ENCODE measurements at places on chromosomes 7 and 10. TPM values are rescaled to one million over a fixed set of nuclear protein-coding genes. Genes with fewer than 3 reads are reported as not detected.

GRCh38 chr10:84176836-84177474 lies 3.4 kb downstream of the GPR15LG start:
- no peak overlapping the region for H3K4me3 ChIP-seq
- H3K27me3 ChIP-seq, result no peaks in the 10 kb centered on the region
- no peaks in the 10 kb centered on the region for H3K4me1 ChIP-seq
- no peak for DNase-seq
- H3K27ac ChIP-seq, result no peak overlapping the region

Gene FKBP6
- total RNA-seq, result not detected

DNA sequence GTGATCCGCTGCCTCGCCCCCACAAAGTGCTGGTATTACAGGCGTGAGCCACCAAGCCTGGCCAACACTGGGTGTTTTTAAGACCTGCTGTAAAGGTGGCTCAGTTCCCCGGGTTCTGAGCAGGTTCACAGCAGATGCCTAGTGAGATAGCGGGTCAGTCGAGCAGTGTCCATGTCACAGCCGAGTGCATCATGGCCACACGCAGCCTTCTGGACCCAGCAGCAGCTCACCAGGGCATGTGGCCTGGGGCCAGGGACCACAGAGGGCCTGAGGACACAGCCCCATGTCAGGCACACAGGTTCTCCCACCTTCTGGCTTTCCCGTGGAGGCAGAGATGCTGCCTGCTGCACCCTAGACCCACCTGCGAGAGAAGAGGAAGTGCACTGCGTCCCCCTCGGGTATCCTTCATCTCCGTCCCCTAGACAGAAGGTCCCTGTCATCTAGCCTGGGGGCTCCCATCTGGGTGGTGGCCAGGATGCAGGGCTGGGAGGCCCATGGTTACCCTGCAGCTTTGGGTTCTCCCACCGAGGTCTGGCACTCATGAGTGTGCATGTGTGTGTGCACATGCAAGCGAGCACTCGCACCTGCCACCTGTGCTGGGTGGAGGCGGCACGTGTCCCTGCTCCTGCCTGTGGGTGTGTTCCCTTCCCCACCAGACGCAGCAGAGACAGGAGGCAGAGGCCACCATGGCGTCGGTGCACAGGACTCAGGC lies 98.6 kb downstream of the NKX6-2 start:
- H3K27me3 ChIP-seq, result no peaks in the 10 kb centered on the region
- DNase-seq, result peak; percentile 56
- H3K4me3 ChIP-seq, result no peak overlapping the region
- H3K36me3 ChIP-seq, result peaks cover 14% of the 10 kb centered on the region

DNA sequence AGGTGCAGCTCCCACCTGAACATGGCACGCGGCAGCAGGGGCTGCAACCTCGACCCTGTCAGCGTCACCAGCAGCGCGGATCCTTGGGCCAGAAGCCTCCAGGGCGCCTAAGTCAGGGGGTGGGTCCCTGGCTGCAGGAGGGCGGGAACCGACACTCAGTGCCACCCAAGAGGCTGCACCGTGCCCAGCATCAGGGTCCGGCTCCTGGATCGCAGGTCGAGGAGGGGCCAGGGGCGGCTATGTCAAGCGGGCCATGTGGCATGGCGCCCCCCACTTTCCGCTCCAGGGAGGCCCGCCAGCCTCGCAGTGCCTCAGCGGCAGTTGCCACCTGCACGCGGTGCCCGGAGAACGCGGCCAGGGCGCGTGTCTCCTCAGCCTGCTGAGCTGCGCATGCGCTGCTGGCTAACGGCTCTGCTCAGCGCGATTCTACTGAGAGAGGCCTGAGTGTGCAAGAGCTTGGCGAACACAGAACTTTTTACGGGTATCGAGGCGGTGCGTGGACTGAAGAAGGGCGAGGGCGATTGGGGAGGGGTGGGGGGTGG lies at the start of gene ANKRD30A:
Gene ANKRD30A (plus strand): TSS at position 408 of the 542 bp plus-strand sequence. CDS start 190 bp downstream, outside the sequence.
- H3K4me3 ChIP-seq, result no peak within 1 kb of the TSS
- H3K27ac ChIP-seq, result no peak within 1 kb of the TSS
- no peaks in the 10 kb centered on the region for H3K4me1 ChIP-seq
- H3K36me3 ChIP-seq, result no peaks in the 10 kb centered on the region

Gene NFKB2
- total RNA-seq, result 89.2 TPM

Gene STYXL1
- 0.96 TPM for total RNA-seq

DNA sequence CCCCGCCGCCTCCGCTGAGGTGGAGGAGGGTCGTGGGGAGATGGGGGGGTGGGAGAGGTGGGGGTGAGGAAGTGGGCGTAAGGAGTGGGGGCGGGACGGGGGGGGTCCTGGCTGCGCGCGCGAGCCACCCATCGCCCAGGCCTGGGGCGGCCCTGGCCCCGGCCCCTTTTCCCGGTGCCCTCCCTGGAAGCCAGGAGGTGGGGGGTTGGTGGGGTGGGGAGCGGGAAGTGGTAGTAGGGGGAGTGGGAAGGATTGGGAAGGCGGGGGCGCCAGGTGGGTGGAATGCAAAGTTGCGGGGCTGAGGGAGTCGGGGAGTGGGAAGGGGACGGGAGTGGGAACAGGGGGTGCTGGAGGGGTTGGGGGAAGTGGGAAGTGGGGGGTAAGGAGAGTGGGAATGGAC lies 319 bp upstream of the MMD2 start:
- no peak for DNase-seq
- H3K27ac ChIP-seq, result no peak overlapping the region
- H3K36me3 ChIP-seq, result no peaks in the 10 kb centered on the region
- H3K4me3 ChIP-seq, result peak overlapping the region; percentile 69
- H3K4me1 ChIP-seq, result peaks cover 5% of the 10 kb centered on the region

DNA sequence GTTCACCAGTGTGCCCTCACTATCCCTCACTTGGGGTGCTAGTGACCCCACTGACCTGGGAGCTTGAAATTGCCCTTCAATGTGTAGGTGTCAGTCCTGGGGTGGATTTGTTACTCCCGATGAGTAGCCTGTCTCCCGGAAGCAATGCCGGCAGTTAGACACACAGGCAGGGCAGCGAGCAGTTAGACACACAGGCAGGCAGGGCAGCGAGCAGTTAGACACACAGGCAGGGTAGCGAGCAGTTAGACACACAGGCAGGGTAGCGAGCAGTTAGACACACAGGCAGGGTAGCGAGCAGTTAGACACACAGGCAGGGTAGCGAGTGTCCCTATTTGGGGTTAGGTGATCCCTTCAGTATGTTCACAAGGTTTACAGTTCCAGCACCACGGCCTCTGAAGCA lies 44.0 kb downstream of the VWA2 start:
- H3K36me3 ChIP-seq, result no peaks in the 10 kb centered on the region
- no peaks in the 10 kb centered on the region for H3K27me3 ChIP-seq
- DNase-seq, result peak; percentile 15
- no peak overlapping the region for H3K27ac ChIP-seq
- H3K4me1 ChIP-seq, result no peaks in the 10 kb centered on the region

Gene ACHE
- 7.8 TPM for total RNA-seq

GRCh38 chr7:117279931-117280557 lies 42.8 kb downstream of the WNT2 start:
- no peak for DNase-seq
- no peaks in the 10 kb centered on the region for H3K4me1 ChIP-seq
- H3K4me3 ChIP-seq, result no peak overlapping the region
- H3K36me3 ChIP-seq, result no peaks in the 10 kb centered on the region

GRCh38 chr7:122304996-122305421 lies 459 bp upstream of the FEZF1 start:
- peaks cover 35% of the 10 kb centered on the region for H3K27me3 ChIP-seq
- no peaks in the 10 kb centered on the region for H3K36me3 ChIP-seq
- peaks cover 24% of the 10 kb centered on the region for H3K4me1 ChIP-seq
- H3K4me3 ChIP-seq, result peak overlapping the region; percentile 42
- no peak for DNase-seq
- no peak overlapping the region for H3K27ac ChIP-seq

Gene HTR7
- 1.8 TPM for total RNA-seq

GRCh38 chr10:520402-520787 lies 169.1 kb downstream of the DIP2C start:
- H3K4me1 ChIP-seq, result no peaks in the 10 kb centered on the region
- DNase-seq, result no peak
- H3K27me3 ChIP-seq, result no peaks in the 10 kb centered on the region
- no peak overlapping the region for H3K27ac ChIP-seq
- no peak overlapping the region for H3K4me3 ChIP-seq

GRCh38 chr10:56316603-56317002 lies 44.5 kb downstream of the ZWINT start:
- DNase-seq, result no peak
- no peaks in the 10 kb centered on the region for H3K27me3 ChIP-seq
- H3K4me1 ChIP-seq, result no peaks in the 10 kb centered on the region

Gene PNLIP
- total RNA-seq, result not detected

GRCh38 chr7:37432281-37432920 lies 16.3 kb downstream of the ELMO1 start:
- no peaks in the 10 kb centered on the region for H3K36me3 ChIP-seq
- no peak overlapping the region for H3K4me3 ChIP-seq
- H3K27me3 ChIP-seq, result no peaks in the 10 kb centered on the region
- H3K4me1 ChIP-seq, result no peaks in the 10 kb centered on the region
- DNase-seq, result no peak

DNA sequence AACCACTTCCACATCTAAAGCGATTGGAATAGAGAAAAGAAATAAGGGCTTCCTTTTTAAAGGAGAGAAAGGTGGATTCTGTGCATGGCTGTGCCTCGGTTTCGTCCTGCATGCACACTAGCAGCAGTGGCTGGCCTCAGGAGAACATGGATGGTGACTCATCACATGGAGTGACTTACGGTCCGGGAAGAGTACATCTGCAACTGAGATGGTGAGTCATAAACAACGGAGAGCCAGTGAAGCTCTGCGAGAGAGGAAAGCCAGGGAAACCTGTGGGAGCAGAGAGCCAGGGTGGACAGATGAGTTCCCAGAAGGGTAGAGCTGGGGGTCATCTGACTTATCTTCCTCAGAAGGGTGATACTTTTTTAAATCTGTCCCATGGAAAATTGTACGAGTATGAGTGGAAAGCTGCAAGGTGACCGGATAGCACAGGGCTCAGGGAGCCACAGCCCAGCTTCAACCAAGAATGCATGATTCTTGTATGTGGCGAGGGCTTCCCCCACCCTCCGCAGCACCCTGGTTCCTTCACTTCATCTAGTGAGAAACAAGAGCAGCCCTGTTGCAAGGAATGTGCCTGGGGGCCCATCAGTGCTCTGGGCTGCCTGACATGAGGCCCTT lies 259.1 kb downstream of the KLF6 start:
- peak overlapping the region; percentile 38 for H3K27ac ChIP-seq
- H3K27me3 ChIP-seq, result no peaks in the 10 kb centered on the region
- peaks cover 21% of the 10 kb centered on the region for H3K4me1 ChIP-seq
- peak; percentile 39 for DNase-seq
- no peak overlapping the region for H3K4me3 ChIP-seq
- no peaks in the 10 kb centered on the region for H3K36me3 ChIP-seq

- no peak overlapping the region for H3K27ac ChIP-seq
- H3K36me3 ChIP-seq, result peaks cover 10% of the 10 kb centered on the region
Measured at GRCh38 chr7:4144172-4144701, 537.9 kb upstream of the FOXK1 start.

- peaks cover 4% of the 10 kb centered on the region for H3K4me1 ChIP-seq
- H3K27me3 ChIP-seq, result no peaks in the 10 kb centered on the region
- peak; percentile 67 for DNase-seq
- no peaks in the 10 kb centered on the region for H3K36me3 ChIP-seq
- H3K27ac ChIP-seq, result peak overlapping the region; percentile 94
Measured at GRCh38 chr10:125158601-125159485, 1.5 kb downstream of the CTBP2 start.

- H3K27me3 ChIP-seq, result no peaks in the 10 kb centered on the region
- H3K36me3 ChIP-seq, result no peaks in the 10 kb centered on the region
- no peak overlapping the region for H3K4me3 ChIP-seq
- DNase-seq, result no peak
Measured at GRCh38 chr7:108643136-108643535, 73.5 kb downstream of the DNAJB9 start.

- no peaks in the 10 kb centered on the region for H3K36me3 ChIP-seq
- no peaks in the 10 kb centered on the region for H3K27me3 ChIP-seq
- H3K27ac ChIP-seq, result no peak overlapping the region
- DNase-seq, result no peak
- H3K4me1 ChIP-seq, result no peaks in the 10 kb centered on the region
- H3K4me3 ChIP-seq, result no peak overlapping the region
Measured at GRCh38 chr10:115606086-115606485, 512.9 kb downstream of the ATRNL1 start.

- no peak overlapping the region for H3K4me3 ChIP-seq
- no peak for DNase-seq
- H3K27me3 ChIP-seq, result no peaks in the 10 kb centered on the region
- no peaks in the 10 kb centered on the region for H3K4me1 ChIP-seq
- H3K36me3 ChIP-seq, result no peaks in the 10 kb centered on the region
Measured at GRCh38 chr7:53491051-53491450, 455.6 kb downstream of the POM121L12 start.

GRCh38 chr7:8823486-8823885 lies 390.1 kb downstream of the NXPH1 start:
- H3K4me1 ChIP-seq, result no peaks in the 10 kb centered on the region
- DNase-seq, result no peak
- no peak overlapping the region for H3K27ac ChIP-seq
- H3K36me3 ChIP-seq, result no peaks in the 10 kb centered on the region
- no peaks in the 10 kb centered on the region for H3K27me3 ChIP-seq
- H3K4me3 ChIP-seq, result no peak overlapping the region

GRCh38 chr7:30757342-30757692 lies 5.4 kb downstream of the INMT start:
- H3K27me3 ChIP-seq, result no peaks in the 10 kb centered on the region
- H3K27ac ChIP-seq, result peak overlapping the region; percentile 60
- no peak overlapping the region for H3K4me3 ChIP-seq
- peaks cover 12% of the 10 kb centered on the region for H3K4me1 ChIP-seq
- DNase-seq, result no peak
- H3K36me3 ChIP-seq, result peaks cover 7% of the 10 kb centered on the region

- no peak overlapping the region for H3K27ac ChIP-seq
- no peak overlapping the region for H3K4me3 ChIP-seq
- H3K36me3 ChIP-seq, result no peaks in the 10 kb centered on the region
- H3K27me3 ChIP-seq, result no peaks in the 10 kb centered on the region
- DNase-seq, result no peak
- H3K4me1 ChIP-seq, result no peaks in the 10 kb centered on the region
Measured at GRCh38 chr7:132825222-132825621, 249.0 kb upstream of the PLXNA4 start.

Gene ETV1
- 5.3 TPM for total RNA-seq

GRCh38 chr7:117572856-117573620 lies 93.2 kb downstream of the CFTR start:
- no peak overlapping the region for H3K4me3 ChIP-seq
- no peak overlapping the region for H3K27ac ChIP-seq
- DNase-seq, result no peak
- no peaks in the 10 kb centered on the region for H3K36me3 ChIP-seq

Gene MKX
- 15.8 TPM for total RNA-seq

All from ascending aorta (tissue), 2 donors.